ENCODE measurements at places on chromosomes 11 and 22.

DNA sequence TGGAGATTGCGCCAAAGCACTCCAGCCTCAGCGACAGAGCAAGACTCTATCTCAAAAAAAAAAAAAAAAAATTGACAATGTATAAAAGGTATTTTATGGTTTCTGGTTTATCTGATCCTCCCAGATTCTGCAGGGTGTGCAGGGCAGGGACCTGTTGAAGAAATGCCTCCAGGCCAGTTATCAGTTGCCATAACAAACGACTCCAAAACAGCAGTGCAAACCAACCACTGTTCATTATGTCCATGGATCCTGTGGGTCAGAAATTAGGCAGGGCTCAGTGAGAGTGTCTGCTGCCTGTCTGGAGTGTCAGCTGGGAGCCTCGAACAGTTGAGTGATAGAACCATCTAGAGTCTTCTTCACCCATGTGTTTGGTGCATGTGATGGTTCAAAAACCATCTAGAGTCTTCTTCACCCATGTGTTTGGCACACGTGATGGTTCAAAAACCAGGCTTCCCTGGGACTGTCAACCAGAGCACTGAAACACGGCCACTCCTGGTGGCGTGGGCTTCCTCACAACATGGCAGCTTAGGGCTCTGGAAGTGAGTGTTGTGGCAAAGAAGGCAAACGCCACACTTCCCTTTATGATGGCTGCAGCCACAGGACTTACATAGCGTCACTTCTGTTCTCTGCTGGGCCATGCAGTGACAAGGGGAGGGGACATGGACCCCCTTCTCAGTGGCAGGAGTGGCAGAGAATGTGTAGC, 115.1 kb upstream of the CRYBB3 start:
- DNase-seq, result no peak

- DNase-seq, result no peak
These were observed 21.8 kb downstream of the PRR5 start for GRCh38 chr22:44723801-44724200.

- no peak for DNase-seq
These were observed 31.5 kb upstream of the SLC22A12 start for GRCh38 chr11:64559351-64560138.

- DNase-seq, result no peak
These were observed 1.5 kb upstream of the MRGPRG start for GRCh38 chr11:3220101-3220500.

- no peak for DNase-seq
These were observed 239.4 kb downstream of the CSNK2A3 start for GRCh38 chr11:11113626-11114025.

DNA sequence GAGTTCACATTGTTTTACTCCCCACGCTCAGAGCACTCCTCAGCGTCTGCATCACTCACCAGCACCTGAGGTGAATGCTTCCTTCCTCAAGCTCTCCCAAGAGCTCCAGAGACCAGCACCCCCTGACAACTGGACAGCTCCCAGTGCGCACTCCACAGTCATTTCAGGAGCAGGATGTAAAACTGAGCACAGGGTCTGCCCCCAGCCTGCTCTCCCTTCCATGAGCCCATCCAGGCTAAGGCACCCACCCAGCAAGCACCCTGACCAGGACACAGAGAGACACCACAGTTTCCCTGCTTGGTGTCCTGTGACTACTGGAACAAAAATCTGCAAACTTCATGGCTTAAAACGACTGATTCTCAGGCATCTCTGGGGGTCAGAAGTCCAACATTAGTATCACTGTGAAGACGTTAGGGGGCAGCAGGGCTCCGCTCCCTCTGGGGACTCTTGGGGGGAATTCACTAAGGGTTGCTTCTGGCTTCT, 3.3 kb downstream of the SCGB1D2 start:
- no peak for DNase-seq

DNA sequence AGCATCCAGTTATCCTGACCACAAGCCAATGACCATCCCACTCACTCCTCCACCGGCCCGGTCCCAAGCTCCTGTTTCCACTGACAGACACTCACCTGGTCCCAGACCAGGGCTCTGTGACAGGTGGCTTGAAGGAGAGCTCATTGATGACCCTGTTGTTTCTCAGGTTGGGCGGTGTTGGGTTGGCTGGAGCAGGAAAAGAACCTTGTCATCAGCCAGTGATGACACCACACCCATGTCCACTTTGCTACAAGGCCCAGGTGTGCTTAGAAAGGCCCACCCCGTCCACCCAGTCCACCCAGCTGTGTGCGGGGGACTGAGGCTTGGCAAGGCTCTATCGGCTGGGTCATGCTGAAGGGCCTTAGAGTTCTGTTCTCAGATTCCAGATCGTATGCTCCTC, 42.9 kb downstream of the GAB4 start:
- no peak for DNase-seq

GRCh38 chr22:35314161-35314942, 14.7 kb downstream of the TOM1 start:
- DNase-seq, result no peak

DNA sequence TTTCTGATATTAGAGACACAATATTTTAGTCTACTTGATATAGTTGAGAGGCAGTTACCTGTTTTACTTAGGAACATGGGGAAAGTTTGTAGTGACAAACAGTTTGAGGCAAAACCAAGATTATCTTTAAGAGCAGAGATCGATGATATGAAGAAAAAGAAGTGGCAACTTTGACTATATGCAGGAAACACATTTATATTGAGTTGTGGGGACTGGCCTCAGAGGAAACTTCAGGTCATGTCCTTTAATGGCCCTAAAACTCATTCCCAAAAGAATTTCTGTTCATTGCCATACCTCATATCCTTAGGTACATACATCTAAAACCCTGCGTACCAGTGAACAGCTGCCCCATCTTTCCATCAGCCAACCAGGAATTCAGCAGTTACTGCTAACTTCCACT, 4.5 kb downstream of the HBG1 start:
- DNase-seq, result no peak

Data from stimulated activated CD8-positive, alpha-beta memory T cell treated with anti-CD3 and anti-CD28 coated beads, Interleukin-4, amount 100 ng/mL, for 4 hours (primary cell).